ENCODE measurements at places on chromosomes 5 and 9.

- DNase-seq = peak; percentile 27
Observed at GRCh38 chr9:4923580-4924544, 61.2 kb upstream of the JAK2 start.

GRCh38 chr5:56608217-56608925, 207.0 kb upstream of the MAP3K1 start:
- no peak for DNase-seq

DNA sequence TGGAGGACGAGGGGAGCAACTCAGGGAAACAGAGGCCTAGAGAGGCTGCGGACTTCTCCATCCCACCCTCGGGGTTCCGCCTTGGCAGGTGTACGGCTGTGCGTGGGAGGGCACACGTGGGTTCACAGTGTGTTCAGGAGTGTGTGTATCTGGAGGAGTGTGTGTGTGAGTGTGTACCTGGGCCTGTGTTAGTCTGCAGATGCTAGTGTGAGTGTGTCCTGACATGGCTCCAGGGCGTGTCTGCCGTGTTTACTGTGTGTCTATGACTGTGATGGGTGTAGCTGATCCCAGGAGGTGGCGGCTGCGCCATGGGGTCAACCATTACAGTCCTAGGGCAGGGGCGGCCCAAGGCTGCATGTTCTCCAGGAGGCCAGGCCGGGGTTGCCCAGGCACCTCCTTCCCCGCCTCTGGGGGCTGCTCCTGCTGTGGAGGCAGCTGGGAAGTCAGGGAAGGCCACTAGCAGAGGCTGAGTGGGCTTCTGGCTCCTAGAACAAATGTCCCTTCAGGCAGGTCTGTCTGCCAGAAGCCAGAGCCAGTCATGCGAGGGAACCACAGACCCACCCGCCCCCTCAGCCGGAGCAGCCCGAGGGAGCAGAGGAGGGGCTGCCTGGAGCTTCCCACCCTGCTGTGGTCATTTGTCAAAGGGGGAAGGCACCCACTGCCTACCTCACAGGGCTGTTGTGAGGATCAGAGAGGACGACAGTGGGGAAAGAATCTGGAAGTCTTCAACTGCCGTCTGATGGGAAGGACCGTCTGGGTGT, 21.4 kb downstream of the CRB2 start:
- DNase-seq = no peak

- no peak for DNase-seq
Observed at GRCh38 chr9:129702589-129703520, 37.4 kb downstream of the PRRX2 start.

DNA sequence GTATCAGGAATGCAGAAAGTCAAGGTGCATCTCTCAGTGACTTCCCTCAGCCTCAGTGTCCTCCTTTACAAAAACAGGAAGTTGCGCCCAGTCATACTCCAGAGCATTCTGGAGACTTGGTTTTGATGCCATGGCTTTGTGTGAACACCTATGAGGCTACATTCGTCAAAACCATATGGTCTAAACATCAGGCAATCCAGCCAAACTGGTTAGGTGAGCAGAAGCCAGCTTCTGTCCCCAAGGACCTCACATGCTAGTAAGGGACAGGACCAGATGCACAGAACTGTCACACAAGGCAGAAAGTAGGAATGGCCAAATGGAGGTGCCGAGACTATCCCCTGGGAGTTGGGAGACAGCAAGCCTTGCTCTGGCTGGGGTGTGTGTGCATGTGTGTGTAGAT, 217.2 kb downstream of the MELK start:
- no peak for DNase-seq

- no peak for DNase-seq
Observed at GRCh38 chr5:117892360-117892759, 1096.0 kb downstream of the DTWD2 start.

DNA sequence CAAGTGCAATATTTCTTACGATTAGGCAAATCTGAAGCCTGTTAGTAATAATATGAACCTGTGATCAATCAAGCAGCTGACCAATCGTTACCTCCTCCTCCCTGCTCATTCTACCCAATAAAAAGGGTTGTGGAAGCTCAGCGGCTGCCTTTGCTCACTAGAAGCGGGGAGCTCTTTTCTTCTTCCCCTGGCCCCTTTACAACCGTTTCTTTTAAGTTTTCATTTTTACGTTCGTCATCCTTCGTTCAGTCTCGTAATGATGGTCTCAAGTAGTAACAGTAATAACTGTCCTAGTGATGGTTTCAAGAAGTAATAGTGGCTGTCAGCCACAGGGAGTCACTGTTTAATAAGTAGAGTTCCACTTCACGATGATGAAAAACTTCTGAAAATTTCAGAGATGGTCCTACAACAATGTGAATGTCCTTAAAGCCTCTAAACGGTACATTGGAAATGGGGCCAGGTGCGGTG, 6.2 kb downstream of the UGT3A2 start:
- DNase-seq = no peak

GRCh38 chr5:93584596-93585040, 1.6 kb downstream of the NR2F1 start:
- DNase-seq = no peak

DNA sequence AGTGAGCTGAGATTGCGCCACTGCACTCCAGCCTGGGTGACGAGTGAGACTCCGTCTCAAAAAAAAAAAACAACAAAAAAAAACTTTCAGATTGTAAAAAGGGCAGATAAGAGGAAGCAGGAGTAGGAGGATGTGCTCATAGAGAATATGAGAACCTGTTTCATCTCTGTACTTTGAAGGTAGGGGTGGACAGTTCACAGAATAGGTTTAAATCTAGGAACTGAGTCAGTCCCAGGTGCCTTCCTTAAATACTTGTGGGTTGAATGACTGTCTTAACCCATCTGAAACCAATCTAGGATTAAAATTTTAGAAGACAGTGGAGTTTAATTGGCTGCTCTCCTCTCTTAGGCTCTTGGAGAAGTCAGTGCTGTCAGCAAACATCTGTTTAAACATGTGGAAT, 12.4 kb downstream of the POLK start:
- DNase-seq = no peak

GRCh38 chr9:127360829-127361228, 36.1 kb upstream of the SLC2A8 start:
- DNase-seq = no peak

GRCh38 chr5:53423724-53424123, 56.7 kb upstream of the FST start:
- no peak for DNase-seq

GRCh38 chr9:131436376-131436775, 42.5 kb downstream of the PRRC2B start:
- DNase-seq = no peak

DNA sequence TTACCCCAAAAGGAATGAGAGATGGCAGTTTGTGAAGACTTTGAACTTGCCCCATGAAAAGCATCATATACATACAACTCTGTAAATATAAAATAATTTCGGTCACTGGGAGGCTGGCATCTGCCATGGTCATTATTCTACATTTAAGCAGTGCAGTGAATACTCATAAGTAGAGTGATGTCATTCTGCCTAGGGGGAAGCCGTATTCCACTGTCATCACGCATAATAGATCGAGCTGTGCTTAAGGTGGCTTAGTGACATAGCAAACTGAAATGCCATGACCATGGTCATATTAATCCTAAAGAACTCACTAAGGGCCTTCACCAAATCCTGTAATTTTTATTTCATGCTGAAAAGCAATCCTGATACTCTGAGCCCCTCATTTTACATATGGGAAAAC, 42.4 kb upstream of the NR4A3 start:
- DNase-seq = no peak

GRCh38 chr5:97494465-97494864, 311.4 kb upstream of the RIOK2 start:
- DNase-seq = no peak

DNA sequence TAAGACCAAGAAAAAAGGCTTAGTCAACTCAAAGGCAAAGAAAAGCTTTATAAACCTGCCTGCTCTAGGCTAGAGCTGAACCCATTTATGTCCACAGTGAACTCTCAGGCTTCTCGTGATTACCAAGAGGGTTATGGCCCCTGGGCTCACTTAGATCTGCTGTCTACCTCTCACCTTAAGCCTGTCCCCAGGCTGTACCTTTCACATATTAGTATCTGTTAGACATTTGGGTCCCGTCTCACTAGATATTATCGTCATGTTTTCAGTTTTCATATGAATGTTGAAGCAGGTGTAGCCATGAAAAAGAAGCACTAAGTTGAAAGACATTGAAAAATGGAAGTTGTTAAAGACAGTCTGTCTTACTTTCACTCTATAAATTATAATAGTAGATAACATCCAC, 75.2 kb upstream of the COX7C start:
- DNase-seq = no peak

- DNase-seq = peak; percentile 82
Observed at GRCh38 chr9:129495620-129496472, 125.1 kb downstream of the C9orf50 start.

DNA sequence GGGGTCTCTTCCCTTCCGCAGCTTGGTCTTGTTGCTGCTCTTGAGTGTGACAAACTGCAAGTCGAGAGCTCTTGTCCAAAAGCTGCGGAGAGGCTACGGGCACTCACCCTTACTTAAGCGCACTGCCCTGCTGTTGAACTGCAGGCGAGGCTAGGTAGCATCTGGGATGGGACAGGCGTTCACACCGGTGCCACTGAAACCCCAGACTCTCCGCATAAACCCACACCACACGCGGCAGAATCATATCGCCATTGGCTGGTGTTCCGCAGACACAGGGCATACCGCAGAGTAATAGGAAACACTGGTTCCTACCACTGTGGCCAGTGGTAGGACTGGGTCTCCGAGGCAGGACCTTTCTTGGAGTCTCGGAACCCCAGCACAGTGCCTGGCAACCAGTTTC, 2.2 kb upstream of the NPR3 start:
- no peak for DNase-seq

- DNase-seq = no peak
Observed at GRCh38 chr9:36116593-36116992, 19.9 kb upstream of the GLIPR2 start.

- no peak for DNase-seq
Observed at GRCh38 chr5:39413771-39414170, 11.0 kb downstream of the DAB2 start.

- no peak for DNase-seq
Observed at GRCh38 chr5:10366310-10367272, 13.1 kb downstream of the MARCHF6 start.

DNA sequence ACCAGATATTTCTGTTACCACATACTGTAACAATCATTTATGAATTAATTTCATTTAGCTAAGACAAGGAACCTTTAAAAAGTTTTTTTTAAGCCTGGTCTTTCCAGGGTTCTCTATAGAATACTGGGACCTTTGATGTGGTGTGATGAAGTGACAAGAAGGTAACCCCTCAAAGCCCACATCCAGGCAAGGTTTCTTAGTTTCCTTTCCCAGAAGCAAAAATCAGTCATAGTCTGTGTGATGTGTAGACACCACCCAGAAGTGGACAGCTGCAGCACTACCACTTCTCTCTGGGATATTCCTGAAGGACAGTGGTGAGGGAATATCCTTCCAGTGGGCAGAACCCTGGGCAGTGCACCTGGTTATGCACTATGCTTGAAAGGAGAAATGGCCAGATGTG, 115.6 kb downstream of the TTC39B start:
- no peak for DNase-seq

DNA sequence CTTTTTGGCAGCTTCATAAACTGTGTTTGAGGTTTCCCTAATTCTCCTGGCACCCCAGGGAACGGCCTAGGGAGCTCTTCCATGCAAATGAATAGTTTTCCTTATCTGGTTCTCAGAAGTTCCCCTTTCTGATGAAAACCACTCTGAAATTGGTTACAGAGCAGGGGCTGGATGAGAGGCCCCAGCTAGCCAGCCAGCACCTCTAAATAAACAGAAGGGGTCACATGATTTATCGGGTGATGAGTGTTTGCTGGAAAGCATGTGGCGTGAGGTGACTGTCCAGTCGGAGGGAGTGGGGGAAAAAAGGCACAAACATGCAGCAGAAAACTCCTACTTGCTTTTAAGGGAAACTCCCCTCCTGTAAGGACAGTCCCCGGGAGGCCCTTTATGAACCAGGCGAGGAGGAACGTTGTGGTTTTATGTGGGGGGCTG, 261.2 kb upstream of the ANKRD55 start:
- no peak for DNase-seq

DNA sequence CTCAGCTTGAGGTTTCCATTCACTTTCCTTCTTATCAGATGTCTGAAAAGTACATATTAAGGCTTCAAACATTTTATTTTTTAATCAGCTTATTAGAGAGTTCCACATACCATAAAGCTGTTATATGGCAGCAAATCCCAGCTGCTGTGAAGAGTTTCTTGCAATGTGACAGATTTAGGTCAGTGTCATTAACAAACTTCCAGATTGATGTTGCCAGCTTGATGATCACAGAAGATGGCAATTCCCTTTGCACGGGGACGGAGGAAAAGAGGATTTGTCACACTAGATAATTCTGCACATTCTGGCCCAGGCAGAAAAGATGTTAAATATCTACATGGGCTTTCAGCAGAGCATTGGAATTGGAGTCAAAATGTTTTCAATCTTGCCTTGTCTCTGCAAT, 215.8 kb downstream of the BRINP1 start:
- DNase-seq = no peak

GRCh38 chr5:12023614-12024241, 119.5 kb upstream of the CTNND2 start:
- DNase-seq = no peak

- no peak for DNase-seq
Observed at GRCh38 chr5:71905834-71906711, 187.0 kb downstream of the CARTPT start.

GRCh38 chr5:64826541-64826940, 57.8 kb downstream of the CWC27 start:
- no peak for DNase-seq

GRCh38 chr5:104363567-104363966, 801.0 kb upstream of the NUDT12 start:
- no peak for DNase-seq

DNA sequence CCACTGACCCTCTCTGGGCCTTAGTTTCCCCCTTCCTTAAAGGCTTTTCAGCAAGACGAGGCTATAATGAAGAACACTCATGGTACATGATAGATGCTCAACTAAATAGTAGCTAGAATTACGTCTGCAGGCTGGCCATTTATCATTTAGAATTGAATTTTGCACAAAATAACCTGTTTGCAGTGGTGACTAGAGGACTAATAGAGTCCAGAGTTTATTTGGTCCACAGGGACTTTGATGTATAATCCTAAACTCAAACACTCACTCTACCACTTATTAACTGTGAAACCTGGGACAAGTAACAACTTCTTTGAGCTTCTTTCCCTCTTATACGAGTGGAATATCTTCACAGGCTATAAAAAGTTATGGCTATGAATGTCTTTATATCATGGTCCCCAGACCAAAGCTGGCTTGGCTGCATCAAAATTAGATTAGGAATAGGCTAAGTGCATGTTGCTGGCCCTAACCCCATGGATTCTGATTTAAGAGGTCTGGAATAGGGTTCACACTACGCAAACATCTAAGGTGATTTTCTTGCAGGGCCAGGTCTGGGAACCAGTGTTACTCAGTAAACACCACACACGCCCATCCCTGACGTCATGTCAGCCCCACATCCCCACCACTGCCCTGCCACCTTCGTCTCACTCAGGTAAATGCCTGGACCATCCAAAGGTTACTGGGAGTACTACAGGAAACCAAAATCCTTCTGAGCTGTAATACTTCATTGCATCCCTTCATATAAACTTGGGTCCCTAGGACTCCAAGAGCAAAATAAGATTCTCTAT, 150.6 kb downstream of the FRMD3 start:
- no peak for DNase-seq

All from GM19239 (cell line).